ENCODE measurements at places on chromosomes 16 and 17. TPM values are rescaled to one million over a fixed set of nuclear protein-coding genes. Genes with fewer than 3 reads are reported as not detected.

Gene CHMP1A
- total RNA-seq = 46.0 TPM

Gene TBC1D3D
- 0.35 TPM for total RNA-seq

Gene CACNG1
- not detected for total RNA-seq

Gene LRRC37A2
- 2.9 TPM for total RNA-seq

Gene B3GNT9
- total RNA-seq = 12.4 TPM

Gene TP53TG3F
- total RNA-seq = not detected

Gene ATMIN
- total RNA-seq = 26.0 TPM

Gene TRIM72
- total RNA-seq = 2.4 TPM

Gene TEKT5
- 0.22 TPM for total RNA-seq

Gene ABCA3
- total RNA-seq = 13.6 TPM

Gene FA2H
- not detected for total RNA-seq

Gene PSMD3
- total RNA-seq = 85.2 TPM

Gene SLFN11
- total RNA-seq = 23.0 TPM

Gene CARHSP1
- total RNA-seq = 21.6 TPM

Gene MYH1
- total RNA-seq = 0.16 TPM

Gene NPIPB13
- total RNA-seq = 3.2 TPM

Gene RNPS1
- 106 TPM for total RNA-seq

Gene ARSG
- 2.7 TPM for total RNA-seq

Gene PABPN1L
- total RNA-seq = not detected

Gene CSH2
- not detected for total RNA-seq

Gene ARHGAP27
- 20.0 TPM for total RNA-seq

Gene ACSM2A
- not detected for total RNA-seq

Gene TOB1
- 71.1 TPM for total RNA-seq

Gene LITAFD
- total RNA-seq = not detected

Gene SULT1A3
- total RNA-seq = 7.0 TPM

Gene C17orf78
- total RNA-seq = not detected

Gene DOC2B
- total RNA-seq = 6.4 TPM

Gene ADAM11
- 1.00 TPM for total RNA-seq
